ENCODE measurements at places on chromosomes 1 and 21.

GRCh38 chr1:157806431-157807149, 13.3 kb downstream of the FCRL1 start:
- no peaks in the 10 kb centered on the region for H3K4me1 ChIP-seq
- no peaks in the 10 kb centered on the region for H3K36me3 ChIP-seq
- peaks cover 2% of the 10 kb centered on the region for H3K27me3 ChIP-seq
- no peak for DNase-seq
- no peak overlapping the region for H3K4me3 ChIP-seq
- H3K27ac ChIP-seq, result no peak overlapping the region

- H3K27ac ChIP-seq, result no peak overlapping the region
- no peaks in the 10 kb centered on the region for H3K4me1 ChIP-seq
- H3K4me3 ChIP-seq, result no peak overlapping the region
- H3K36me3 ChIP-seq, result no peaks in the 10 kb centered on the region
- no peak for DNase-seq
These were observed 41.0 kb downstream of the TBX15 start for GRCh38 chr1:118947003-118947765.

GRCh38 chr1:213260311-213261075, 209.5 kb downstream of the RPS6KC1 start:
- no peak for DNase-seq
- H3K4me1 ChIP-seq, result no peaks in the 10 kb centered on the region
- H3K36me3 ChIP-seq, result peaks cover 3% of the 10 kb centered on the region
- H3K27ac ChIP-seq, result no peak overlapping the region

DNA sequence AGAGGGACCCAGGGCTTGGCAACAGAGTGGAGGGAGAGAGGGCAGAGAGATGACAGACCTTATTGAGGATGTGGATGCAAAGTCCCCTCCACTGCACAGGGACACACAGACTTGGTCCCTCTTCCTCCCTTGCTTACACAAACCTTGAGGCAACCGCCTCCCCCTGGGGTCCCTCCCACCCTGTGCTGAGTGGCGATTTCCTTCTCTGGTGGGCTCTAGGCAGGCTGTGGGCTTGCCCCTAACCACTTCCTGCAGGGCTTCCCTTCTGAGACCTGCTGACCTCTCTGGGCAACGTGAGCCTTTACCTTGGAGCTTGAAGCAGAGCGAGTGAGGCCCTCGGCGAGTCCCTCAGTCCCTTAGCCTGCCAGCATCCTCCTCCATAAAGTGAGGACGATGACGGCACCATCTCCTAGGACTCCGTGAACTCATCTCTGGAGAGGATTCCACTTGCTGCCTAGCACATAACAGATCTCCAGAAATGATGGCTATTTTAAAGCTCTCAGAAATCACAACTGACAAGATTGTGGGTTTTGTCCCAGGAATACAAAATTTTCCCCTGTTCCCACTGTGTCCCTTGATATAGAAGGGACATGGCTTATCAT, 25.0 kb downstream of the KIAA1614 start:
- DNase-seq, result no peak
- no peaks in the 10 kb centered on the region for H3K36me3 ChIP-seq
- H3K27me3 ChIP-seq, result no peaks in the 10 kb centered on the region
- H3K4me3 ChIP-seq, result no peak overlapping the region
- H3K27ac ChIP-seq, result no peak overlapping the region

- H3K4me1 ChIP-seq, result no peaks in the 10 kb centered on the region
- no peaks in the 10 kb centered on the region for H3K36me3 ChIP-seq
- H3K27me3 ChIP-seq, result peaks cover 23% of the 10 kb centered on the region
- H3K4me3 ChIP-seq, result no peak overlapping the region
These were observed 181.5 kb downstream of the NPHP4 start for GRCh38 chr1:5810553-5811270.

- H3K4me1 ChIP-seq, result no peaks in the 10 kb centered on the region
- peaks cover 31% of the 10 kb centered on the region for H3K27me3 ChIP-seq
- H3K36me3 ChIP-seq, result no peaks in the 10 kb centered on the region
- no peak for DNase-seq
- H3K4me3 ChIP-seq, result no peak overlapping the region
These were observed 444.7 kb downstream of the CAMTA1 start for GRCh38 chr1:7229696-7230631.

DNA sequence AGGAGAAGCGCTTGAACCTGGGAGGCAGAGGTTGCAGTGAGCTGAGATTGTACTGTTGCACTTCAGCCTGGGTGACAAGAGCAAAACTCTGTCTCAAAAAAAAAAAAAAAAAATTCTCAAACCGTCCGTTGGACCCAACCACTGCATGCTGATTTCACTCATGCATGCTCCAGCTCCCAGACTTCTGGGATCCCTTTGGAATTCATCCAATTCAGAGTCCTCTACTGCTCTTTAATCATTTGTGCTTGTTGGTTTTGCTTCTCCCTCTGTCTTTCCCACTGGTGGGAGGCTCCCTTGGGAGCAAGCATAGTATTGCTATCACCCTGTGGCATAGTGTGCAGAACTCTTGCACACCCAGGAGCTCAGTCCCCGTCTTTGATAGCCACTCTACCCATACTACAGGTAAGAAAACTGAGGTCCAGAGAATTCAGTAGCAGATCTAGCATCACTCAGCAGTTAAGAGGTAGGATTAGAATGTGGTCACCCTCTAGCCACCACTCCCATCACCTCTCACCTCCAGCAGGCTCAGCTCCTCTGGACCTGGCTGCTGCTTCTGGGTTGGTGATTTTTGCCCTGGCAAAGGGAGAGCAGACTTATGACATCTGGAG, 3.1 kb upstream of the LMNA start:
- no peak for DNase-seq
- no peaks in the 10 kb centered on the region for H3K36me3 ChIP-seq
- peaks cover 35% of the 10 kb centered on the region for H3K4me1 ChIP-seq
- H3K4me3 ChIP-seq, result no peak overlapping the region
- peaks cover 3% of the 10 kb centered on the region for H3K27me3 ChIP-seq

GRCh38 chr1:193140254-193140653, 18.4 kb downstream of the CDC73 start:
- no peaks in the 10 kb centered on the region for H3K4me1 ChIP-seq
- no peak overlapping the region for H3K27ac ChIP-seq
- no peak for DNase-seq
- H3K4me3 ChIP-seq, result no peak overlapping the region
- H3K36me3 ChIP-seq, result peaks cover 60% of the 10 kb centered on the region
- H3K27me3 ChIP-seq, result no peaks in the 10 kb centered on the region

DNA sequence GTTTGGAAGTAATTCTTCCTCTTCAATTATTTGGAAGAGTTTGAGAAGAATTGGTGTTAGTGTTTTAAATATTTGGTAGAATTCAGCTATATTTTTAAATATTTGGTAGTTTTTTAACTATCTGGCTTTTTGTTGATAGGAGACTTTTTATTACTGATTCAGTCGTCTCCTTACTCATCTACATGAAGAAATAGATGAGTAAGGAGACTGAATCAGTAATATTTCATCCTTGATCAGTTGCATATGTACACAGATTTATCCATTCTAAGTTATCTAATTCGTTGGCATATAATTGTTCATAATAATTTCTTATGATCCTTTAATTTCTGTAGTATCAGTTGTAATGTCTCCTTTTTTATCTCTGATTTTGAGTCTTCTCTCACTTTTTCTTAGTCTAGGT, 224.1 kb downstream of the GPR52 start:
- H3K4me1 ChIP-seq, result no peaks in the 10 kb centered on the region
- no peaks in the 10 kb centered on the region for H3K27me3 ChIP-seq
- H3K27ac ChIP-seq, result no peak overlapping the region
- DNase-seq, result no peak

DNA sequence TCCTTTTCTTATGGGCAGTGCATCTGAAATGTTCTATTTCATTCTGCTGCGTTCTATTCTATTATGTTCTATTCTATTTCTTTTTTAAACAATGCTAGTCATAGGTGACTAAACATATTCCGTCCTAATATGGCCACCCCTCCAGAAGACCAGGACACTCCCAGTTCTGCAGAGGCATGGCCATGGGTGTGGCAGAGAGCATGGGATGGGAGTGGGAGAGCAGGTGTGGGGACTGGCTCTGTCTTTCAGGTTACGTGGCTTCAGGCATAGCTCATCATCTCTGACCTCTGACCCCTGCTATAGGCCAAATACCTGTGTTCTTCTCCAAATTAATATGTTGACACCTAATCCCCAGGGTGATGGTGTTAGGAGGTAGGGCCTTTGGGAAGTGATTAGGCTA, 33.4 kb upstream of the TLR5 start:
- no peak overlapping the region for H3K27ac ChIP-seq
- no peak for DNase-seq
- H3K36me3 ChIP-seq, result no peaks in the 10 kb centered on the region
- H3K27me3 ChIP-seq, result no peaks in the 10 kb centered on the region

- peaks cover 2% of the 10 kb centered on the region for H3K27me3 ChIP-seq
- H3K27ac ChIP-seq, result no peak overlapping the region
- H3K4me3 ChIP-seq, result no peak overlapping the region
These were observed 53.1 kb downstream of the NMNAT2 start for GRCh38 chr1:183365093-183365492.

GRCh38 chr1:44036409-44037139, 5.3 kb upstream of the SLC6A9 start:
- H3K27ac ChIP-seq, result no peak overlapping the region
- no peaks in the 10 kb centered on the region for H3K36me3 ChIP-seq
- H3K4me3 ChIP-seq, result no peak overlapping the region
- peak; percentile 55 for DNase-seq

- peaks cover 7% of the 10 kb centered on the region for H3K27me3 ChIP-seq
- no peak overlapping the region for H3K4me3 ChIP-seq
These were observed 17.3 kb upstream of the NMNAT2 start for GRCh38 chr1:183435497-183435896.

GRCh38 chr1:44476891-44477290, 71.8 kb downstream of the RNF220 start:
- no peak overlapping the region for H3K4me3 ChIP-seq
- no peaks in the 10 kb centered on the region for H3K27me3 ChIP-seq
- H3K36me3 ChIP-seq, result no peaks in the 10 kb centered on the region
- DNase-seq, result no peak
- no peak overlapping the region for H3K27ac ChIP-seq

DNA sequence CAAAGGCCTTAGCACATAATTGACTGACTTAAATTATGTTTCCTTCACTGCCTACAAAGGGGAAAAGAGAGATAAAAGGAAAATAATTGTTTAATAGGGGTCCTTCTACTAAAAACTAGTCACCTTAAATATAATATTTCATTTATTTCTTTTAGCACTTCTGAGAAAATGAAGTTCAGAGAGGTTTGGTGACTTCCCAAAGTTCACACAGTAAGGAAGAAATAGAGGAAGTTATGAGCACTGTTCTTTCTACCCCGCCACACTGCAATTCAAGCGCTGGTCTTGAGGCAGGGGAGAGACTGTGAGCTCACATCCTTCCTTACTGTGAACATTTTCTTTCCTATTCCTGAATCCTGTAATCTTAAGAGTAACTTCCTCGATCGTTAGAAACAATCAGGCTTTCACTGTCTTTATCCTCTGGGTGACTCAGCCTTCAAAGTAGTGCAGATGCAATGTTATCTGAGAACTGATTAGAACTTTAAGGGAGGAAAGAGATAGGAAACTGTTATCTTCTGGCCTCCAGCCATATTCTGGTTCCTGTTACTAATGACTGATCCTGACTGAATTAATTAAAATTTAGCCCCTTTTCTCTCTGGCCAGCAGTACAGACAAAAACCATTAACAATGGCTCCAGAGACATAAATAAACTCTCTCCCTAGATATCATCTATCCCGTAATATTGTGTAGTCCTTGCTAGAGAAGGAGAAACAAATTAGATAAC, 6.8 kb downstream of the RGS5 start:
- H3K27ac ChIP-seq, result no peak overlapping the region
- DNase-seq, result no peak
- no peaks in the 10 kb centered on the region for H3K27me3 ChIP-seq

DNA sequence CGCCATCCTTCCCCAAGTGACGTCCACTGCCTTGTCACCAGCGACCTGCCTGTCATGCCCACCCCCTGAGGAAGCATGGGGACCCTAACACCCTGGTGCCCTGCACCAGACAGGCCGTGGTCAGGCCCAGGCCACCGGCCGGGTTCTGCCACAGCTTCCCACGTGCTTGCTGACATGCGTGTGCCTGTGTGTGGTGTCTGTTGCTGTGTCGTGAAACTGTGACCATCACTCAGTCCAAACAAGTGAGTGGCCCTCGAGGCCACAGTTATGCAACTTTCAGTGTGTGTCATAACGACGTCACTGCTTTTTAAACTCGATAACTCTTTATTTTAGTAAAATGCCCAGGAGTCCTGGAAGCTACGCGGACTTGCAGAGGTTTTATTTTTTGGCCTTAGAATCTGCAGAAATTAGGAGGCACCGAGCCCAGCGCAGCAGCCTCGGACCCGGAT, 8.5 kb upstream of the CTRC start:
- no peaks in the 10 kb centered on the region for H3K27me3 ChIP-seq
- H3K36me3 ChIP-seq, result peaks cover 8% of the 10 kb centered on the region
- H3K4me1 ChIP-seq, result peaks cover 9% of the 10 kb centered on the region
- H3K4me3 ChIP-seq, result no peak overlapping the region

DNA sequence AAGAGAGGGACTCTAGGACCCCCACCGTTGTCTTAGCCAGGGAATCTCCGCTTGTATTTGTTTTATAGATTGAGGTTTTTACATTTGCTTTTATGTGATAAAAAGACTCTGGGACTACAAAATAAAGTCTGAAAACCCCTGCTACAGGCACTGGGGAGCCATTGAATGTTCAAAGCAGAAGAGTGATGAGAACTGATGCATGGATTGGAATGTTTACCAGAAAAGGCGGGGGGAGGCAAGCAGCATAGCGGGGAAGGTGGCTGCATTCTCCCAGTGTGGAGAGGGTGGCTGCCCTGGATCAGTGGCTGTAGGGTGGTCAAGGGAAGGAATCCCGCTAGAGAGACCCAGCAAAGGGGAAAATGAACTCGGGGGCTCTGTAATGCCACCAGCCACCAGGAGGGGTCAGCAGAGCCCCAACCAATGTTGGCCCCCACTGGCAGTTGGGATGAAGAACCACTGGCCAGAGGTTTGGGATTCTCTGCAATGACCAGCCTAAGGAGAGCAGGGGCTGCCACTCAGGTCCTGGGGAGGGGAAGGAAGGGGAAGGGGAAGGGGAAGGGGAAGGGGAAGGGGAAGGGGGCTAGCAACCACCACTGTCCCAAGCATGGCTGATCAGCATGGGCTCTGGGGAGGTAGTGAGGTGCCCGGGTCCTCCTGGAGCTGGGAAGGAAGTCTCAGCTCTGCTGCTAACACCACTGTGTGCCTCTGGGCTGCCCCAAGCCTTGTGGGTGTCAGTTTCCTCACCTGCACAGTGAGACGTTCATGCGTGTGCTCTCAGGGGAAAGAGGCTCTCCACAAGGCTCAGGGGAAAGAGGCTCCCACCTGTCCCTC, 19.2 kb upstream of the PEF1 start:
- no peaks in the 10 kb centered on the region for H3K36me3 ChIP-seq
- peaks cover 43% of the 10 kb centered on the region for H3K27me3 ChIP-seq
- H3K4me1 ChIP-seq, result no peaks in the 10 kb centered on the region
- no peak overlapping the region for H3K27ac ChIP-seq

DNA sequence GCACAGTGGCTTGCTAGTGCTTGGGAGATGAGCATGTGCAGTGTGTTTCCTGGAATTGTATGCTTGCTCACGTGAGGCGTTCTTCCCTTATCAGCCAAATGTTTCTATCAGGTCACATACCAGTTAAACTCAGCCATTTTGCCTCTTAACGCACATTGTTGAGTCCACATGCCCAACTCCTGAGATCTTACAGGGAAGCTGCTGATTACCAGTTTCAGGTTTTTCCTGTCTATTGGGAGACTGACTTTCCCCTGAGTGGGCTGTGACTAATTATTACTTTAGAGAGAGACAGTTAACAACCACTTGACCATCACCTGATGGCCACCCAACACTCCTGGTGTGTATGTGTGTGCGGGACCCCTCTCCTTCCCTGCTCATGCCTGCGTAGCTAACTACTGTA, 161.3 kb upstream of the PTGFR start:
- H3K4me1 ChIP-seq, result no peaks in the 10 kb centered on the region
- H3K36me3 ChIP-seq, result no peaks in the 10 kb centered on the region
- H3K27me3 ChIP-seq, result no peaks in the 10 kb centered on the region
- DNase-seq, result no peak
- no peak overlapping the region for H3K4me3 ChIP-seq
